Ovary (tissue), 10 donors: ENCODE measurements at places on chromosomes 12 and 14. TPM values are rescaled to one million over a fixed set of nuclear protein-coding genes. Genes with fewer than 3 reads are reported as not detected.

The ITGB7 gene
- 2.9 TPM for total RNA-seq

The KERA gene
- not detected for total RNA-seq

The EIF4B gene
- 713 TPM for total RNA-seq

The SERPINA12 gene
- not detected for total RNA-seq

The DNAH10 gene
- total RNA-seq = 1.8 TPM

The SOAT2 gene
- not detected for total RNA-seq

The IL22 gene
- not detected for total RNA-seq

The ZFP36L1 gene
- total RNA-seq = 693 TPM

The FLRT2 gene
- total RNA-seq = 47.1 TPM

The SLC39A5 gene
- total RNA-seq = 0.73 TPM

The BTBD6 gene
- total RNA-seq = 38.0 TPM

The HSPB8 gene
- 36.4 TPM for total RNA-seq

The INSM2 gene
- total RNA-seq = not detected

The AQP6 gene
- total RNA-seq = not detected

The RAD9B gene
- total RNA-seq = 1.4 TPM

- H3K4me3 ChIP-seq = no peak overlapping the region
- H3K27me3 ChIP-seq = no peaks in the 10 kb centered on the region
- no peaks in the 10 kb centered on the region for H3K4me1 ChIP-seq
- H3K27ac ChIP-seq = no peak overlapping the region
Measured at GRCh38 chr12:47981496-47982260, 18.3 kb downstream of the TMEM106C start.

GRCh38 chr14:93056840-93057585 is 58.7 kb downstream of the ITPK1 start:
- no peak overlapping the region for H3K27ac ChIP-seq
- DNase-seq = no peak
- H3K36me3 ChIP-seq = no peaks in the 10 kb centered on the region
- no peaks in the 10 kb centered on the region for H3K27me3 ChIP-seq
- H3K4me1 ChIP-seq = peaks cover 14% of the 10 kb centered on the region

- H3K4me3 ChIP-seq = no peak overlapping the region
- no peak for DNase-seq
- H3K36me3 ChIP-seq = no peaks in the 10 kb centered on the region
- no peak overlapping the region for H3K27ac ChIP-seq
- H3K27me3 ChIP-seq = no peaks in the 10 kb centered on the region
Measured at GRCh38 chr14:75539162-75539560, 16.9 kb downstream of the BATF start.

DNA sequence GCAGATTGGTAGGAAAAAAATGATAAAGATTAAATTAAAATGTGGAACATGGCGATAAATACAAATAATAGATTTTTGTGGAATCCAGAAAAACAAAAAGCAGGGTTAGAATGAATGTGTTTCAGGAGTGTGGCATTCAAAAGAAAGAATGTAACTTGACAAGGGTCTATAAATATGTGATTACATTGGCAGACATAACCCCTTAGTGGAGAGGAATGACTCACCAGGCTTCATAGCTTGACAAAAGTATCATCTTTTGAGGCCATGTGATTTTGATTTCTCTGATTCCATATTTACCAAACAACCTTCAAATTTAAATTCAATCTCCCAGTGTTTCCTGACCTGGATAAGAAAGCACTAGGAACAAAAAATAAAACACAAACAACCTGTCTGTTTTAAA is 24.4 kb upstream of the MGST1 start:
- H3K27ac ChIP-seq = no peak overlapping the region
- H3K36me3 ChIP-seq = no peaks in the 10 kb centered on the region
- no peak overlapping the region for H3K4me3 ChIP-seq
- no peaks in the 10 kb centered on the region for H3K27me3 ChIP-seq
- no peak for DNase-seq

- H3K27me3 ChIP-seq = no peaks in the 10 kb centered on the region
- H3K4me1 ChIP-seq = no peaks in the 10 kb centered on the region
- no peak for DNase-seq
- no peak overlapping the region for H3K4me3 ChIP-seq
- H3K27ac ChIP-seq = no peak overlapping the region
Measured at GRCh38 chr12:90514325-90514724, 440.7 kb downstream of the CCER1 start.

DNA sequence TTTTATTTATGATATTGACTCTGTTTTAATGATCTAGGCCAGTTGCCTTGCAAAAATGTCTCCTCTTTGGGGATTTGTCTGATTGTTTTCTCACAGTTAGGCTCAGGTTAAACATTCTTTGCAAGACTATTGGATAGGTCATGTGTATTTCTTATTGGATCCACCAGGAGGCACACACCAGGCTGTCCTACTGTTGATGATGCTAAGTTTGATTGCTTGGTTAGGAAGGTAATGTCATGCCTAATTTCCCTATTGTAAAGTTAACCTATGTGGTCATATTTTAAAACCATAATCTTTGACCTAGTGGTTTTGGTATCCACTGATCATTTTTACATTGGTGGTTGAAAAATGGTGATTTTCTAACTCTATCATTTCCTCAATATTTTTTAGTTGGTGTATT is 137.1 kb downstream of the BRMS1L start:
- no peaks in the 10 kb centered on the region for H3K4me1 ChIP-seq
- H3K4me3 ChIP-seq = no peak overlapping the region
- H3K27me3 ChIP-seq = no peaks in the 10 kb centered on the region

- no peak for DNase-seq
- H3K27me3 ChIP-seq = no peaks in the 10 kb centered on the region
- H3K4me3 ChIP-seq = no peak within 1 kb of the TSS
- no peak within 1 kb of the TSS for H3K27ac ChIP-seq
- H3K4me1 ChIP-seq = peaks cover 2% of the 10 kb centered on the region
- H3K36me3 ChIP-seq = no peaks in the 10 kb centered on the region
Measured at GRCh38 chr14:91867316-91867988, at the start of gene TC2N. TC2N (minus strand) TSS chr14:91867536; CDS start chr14:91813769, 53,767 bp downstream.

GRCh38 chr12:113214895-113215400 is 6.3 kb upstream of the TPCN1 start:
- H3K27me3 ChIP-seq = no peaks in the 10 kb centered on the region
- no peak overlapping the region for H3K4me3 ChIP-seq
- no peak overlapping the region for H3K27ac ChIP-seq
- DNase-seq = peak; percentile 77

DNA sequence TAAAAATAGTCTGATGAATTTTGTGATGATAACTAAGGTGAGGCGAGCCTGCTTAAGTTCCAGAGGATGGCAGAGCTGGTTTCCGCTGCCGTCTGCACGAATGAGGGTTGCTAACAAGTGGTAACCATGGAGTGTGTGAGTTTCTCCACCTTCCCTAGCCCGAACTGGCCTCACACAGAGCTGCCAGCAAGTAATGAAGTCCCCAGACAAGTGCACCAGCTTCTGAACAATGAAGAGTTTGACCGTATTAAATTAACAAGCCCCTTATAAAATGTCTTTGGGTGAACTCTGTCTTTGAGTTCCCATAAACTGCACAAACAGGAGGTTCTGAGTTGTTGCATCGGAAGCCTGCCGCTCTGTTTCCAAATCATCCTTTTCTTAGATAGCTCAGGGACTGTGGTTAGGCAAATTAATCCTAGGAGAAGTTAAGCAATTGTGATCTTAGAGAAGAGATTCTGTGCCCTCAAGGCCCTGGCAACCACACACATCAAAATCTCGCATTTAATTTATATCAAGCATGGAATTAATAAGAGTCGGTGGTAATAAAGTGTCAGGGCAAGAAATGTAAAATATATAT is 274.1 kb upstream of the DAAM1 start:
- peaks cover under 1% of the 10 kb centered on the region for H3K4me1 ChIP-seq
- H3K4me3 ChIP-seq = no peak overlapping the region
- no peak overlapping the region for H3K27ac ChIP-seq
- H3K36me3 ChIP-seq = no peaks in the 10 kb centered on the region
- DNase-seq = no peak
- no peaks in the 10 kb centered on the region for H3K27me3 ChIP-seq

- H3K4me3 ChIP-seq = no peak overlapping the region
- H3K36me3 ChIP-seq = no peaks in the 10 kb centered on the region
- H3K27me3 ChIP-seq = no peaks in the 10 kb centered on the region
- H3K4me1 ChIP-seq = no peaks in the 10 kb centered on the region
Measured at GRCh38 chr14:67569651-67570290, 30.3 kb downstream of the PIGH start.

DNA sequence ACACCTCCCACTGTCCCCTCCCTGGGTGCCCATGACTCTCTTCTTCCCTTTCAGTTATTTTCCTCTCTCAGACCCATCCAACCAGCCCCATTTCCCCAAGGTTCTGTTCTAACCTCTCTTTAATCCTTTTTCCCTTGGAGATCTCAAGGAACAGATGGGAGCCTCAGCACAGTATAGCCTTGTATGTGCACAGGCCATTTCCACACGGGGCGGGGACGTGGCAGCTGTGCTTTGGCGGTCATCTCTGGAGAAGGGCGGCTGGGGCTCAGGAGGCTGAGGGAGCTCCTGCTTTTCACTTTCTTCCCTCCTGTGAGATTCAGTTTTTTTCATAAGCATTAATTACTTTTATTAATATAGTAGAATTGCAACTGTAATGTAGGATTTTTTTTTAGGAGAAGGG is 212.2 kb downstream of the ZFP36L1 start:
- no peak for DNase-seq
- no peaks in the 10 kb centered on the region for H3K36me3 ChIP-seq
- H3K27ac ChIP-seq = no peak overlapping the region

GRCh38 chr12:49537752-49538509 is 899 bp upstream of the KCNH3 start:
- H3K27me3 ChIP-seq = no peaks in the 10 kb centered on the region
- H3K27ac ChIP-seq = no peak overlapping the region
- H3K4me1 ChIP-seq = no peaks in the 10 kb centered on the region
- peak overlapping the region; percentile 45 for H3K4me3 ChIP-seq

GRCh38 chr14:49677643-49678042 is 10.4 kb downstream of the POLE2 start:
- H3K4me3 ChIP-seq = no peak overlapping the region
- no peaks in the 10 kb centered on the region for H3K36me3 ChIP-seq
- no peak overlapping the region for H3K27ac ChIP-seq
- no peaks in the 10 kb centered on the region for H3K27me3 ChIP-seq

DNA sequence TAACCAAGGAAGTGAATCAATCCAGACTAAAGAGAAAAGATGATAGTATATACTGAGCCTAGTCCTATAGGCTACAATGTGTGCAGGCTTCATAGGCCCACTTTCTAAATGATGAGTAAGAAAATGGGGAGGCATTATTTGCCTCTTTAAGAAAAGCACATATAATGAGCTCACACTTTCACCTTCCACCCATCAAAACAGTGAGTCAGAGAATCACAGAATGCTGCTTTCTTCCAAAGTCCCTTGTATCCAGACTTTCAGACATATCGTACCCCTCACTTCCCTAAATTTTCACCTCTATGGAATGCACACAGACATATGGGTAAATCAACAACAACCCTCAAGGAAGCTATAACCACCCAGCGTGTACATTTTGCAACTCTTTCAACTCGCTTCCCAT is 286.4 kb upstream of the PRKD1 start:
- no peak overlapping the region for H3K4me3 ChIP-seq
- no peak overlapping the region for H3K27ac ChIP-seq
- no peaks in the 10 kb centered on the region for H3K4me1 ChIP-seq
- no peaks in the 10 kb centered on the region for H3K27me3 ChIP-seq
- no peak for DNase-seq
- H3K36me3 ChIP-seq = no peaks in the 10 kb centered on the region

DNA sequence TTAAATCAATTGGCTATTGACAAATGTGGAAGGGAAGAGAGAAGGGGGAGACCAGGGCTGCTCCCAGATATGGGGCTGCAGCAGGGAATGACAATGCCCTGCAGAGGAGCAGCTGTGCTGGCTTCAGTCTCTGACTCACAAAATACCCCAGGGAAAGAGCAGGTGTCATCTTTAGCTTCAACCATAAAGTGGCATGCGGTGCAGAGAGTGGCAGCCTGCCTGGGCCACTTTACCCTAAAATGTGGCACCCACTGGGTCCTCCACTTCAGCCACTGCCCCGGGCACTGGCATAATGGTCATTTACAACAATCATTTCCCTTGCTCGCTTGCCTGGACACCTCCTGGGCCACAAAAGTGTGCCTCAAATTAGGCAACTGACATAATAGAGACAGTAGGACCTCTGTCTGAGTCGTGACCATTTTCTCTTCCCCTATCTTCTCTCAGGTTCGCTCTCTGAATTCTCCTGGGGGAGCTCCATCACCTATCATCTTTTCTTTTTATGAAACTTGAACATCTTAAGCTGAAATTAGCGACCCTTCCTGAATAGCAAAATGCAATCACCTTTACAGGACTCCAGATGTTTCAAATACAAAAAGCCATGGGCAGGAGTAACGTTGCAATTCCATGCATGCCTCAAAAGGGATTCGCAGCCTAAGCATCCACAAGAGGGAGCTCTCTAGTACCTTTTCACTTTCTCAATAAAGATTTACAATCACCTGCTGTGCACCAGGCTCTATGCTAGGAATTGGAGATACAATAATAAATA is 179.9 kb upstream of the ATF7IP start:
- H3K27ac ChIP-seq = no peak overlapping the region
- H3K36me3 ChIP-seq = no peaks in the 10 kb centered on the region
- DNase-seq = no peak

- DNase-seq = no peak
- H3K4me3 ChIP-seq = no peak overlapping the region
- H3K36me3 ChIP-seq = no peaks in the 10 kb centered on the region
Measured at GRCh38 chr14:51006781-51007211, 62.5 kb upstream of the PYGL start.

DNA sequence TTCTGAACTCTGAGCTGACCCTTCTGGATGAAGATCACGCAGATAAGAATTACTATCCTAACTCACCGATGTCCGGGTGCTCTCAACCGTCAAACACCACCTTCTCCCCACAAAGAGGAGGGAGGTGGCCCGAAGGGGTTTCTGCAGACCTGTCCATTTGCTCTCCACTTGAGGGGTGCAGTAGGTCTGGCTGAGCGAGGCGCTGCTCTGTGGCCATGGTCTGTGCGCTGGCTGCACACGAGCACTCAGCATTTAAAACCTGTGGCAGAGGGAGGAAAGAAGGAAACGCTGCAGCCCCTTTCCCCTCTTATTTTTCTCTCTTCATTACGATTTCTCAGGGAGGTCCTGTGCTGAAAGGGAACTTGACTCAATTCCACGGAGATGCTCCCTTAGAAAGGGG is 1.5 kb upstream of the HOXC13 start:
- H3K27ac ChIP-seq = no peak overlapping the region
- H3K36me3 ChIP-seq = no peaks in the 10 kb centered on the region
- peaks cover 14% of the 10 kb centered on the region for H3K27me3 ChIP-seq
- H3K4me1 ChIP-seq = no peaks in the 10 kb centered on the region
- no peak for DNase-seq

- DNase-seq = no peak
- no peaks in the 10 kb centered on the region for H3K27me3 ChIP-seq
Measured at GRCh38 chr12:64560396-64561301, 49.6 kb upstream of the RASSF3 start.
